Panc1 (cell line): ENCODE measurements at places on chromosomes 6 and 20. TPM values are rescaled to one million over a fixed set of nuclear protein-coding genes. Genes with fewer than 3 reads are reported as not detected.

DNA sequence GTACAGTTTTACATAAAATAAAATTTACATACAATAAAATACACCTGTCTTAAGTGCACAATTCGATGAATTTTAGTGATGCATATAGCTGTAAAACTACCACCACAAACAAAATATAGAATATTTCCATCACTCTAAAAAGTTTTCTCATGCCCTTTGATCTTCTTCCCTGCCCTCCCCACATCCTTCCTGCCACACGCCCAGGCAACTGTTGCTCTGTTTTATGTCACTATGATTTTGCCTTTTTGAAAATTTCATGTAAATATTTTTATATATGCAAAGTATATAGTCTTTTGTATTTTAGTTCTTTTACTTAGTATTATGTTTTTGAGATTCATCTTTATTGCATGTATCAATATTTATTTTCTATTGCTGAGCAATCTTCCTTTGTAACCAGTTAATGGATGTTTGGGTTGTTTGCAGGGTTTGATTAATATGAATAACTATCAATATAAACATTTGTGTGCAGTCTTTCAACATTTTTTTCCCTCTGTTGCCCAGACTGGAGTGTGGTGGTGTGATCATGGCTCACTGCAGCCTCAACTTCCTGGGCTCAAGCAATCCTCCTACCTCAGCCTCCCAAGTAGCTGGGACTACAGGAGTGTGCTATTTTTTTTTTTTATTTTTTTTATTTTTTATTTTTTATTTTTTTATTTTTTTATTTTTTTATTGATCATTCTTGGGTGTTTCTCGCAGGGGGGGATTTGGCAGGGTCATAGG is 23.8 kb upstream of the SAMHD1 start:
- DNase-seq = no peak

GRCh38 chr6:138239774-138240173 is 21.5 kb upstream of the PBOV1 start:
- no peak for DNase-seq

TNF gene
- total RNA-seq = 0.64 TPM

SLC52A3 gene
- total RNA-seq = 6.4 TPM

RMND1 gene
- total RNA-seq = 16.1 TPM
